D341Med (cell line): ENCODE measurements at places on chromosomes 7 and 10.

- DNase-seq = no peak
Measured at GRCh38 chr7:28205506-28205905, 24.9 kb upstream of the JAZF1 start.

DNA sequence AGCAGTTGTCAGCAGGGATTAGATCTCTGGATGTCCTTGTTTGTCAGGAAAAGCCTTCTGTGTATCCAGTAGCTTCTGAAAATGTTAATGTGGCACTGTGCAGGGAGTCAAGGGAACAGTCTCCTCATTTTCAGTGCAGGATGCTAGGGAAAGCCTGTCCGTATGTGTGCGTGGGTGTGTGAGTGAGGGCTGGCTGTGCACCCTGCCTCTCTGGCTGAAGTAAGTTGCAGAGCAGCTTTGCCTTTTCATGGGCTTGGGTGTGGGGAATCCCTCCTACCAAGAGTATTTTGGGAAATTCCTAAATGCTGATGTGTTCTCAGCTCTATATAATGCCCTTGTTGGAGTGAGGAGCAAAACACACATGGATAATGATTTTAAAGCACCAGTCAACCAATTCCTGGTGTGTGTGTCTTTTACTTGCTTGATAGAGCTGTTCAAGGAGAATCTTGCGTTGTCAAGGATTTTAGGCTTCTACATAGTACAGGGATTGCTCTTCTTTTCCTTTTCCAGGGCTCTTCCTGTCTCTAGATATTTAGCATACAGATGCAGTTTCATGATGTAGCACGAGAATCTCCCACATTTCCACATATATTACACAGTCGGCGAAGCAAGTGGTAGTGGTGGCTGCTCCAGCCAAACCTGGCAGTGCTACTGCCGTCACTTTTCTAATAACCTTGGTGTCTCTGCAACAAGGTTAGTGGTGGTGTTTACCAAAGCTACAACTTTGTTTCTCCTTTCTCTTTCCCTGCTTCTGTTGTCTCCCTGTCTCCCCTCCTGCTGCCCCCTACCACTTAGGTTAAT, 92.8 kb downstream of the MCU start:
- no peak for DNase-seq

DNA sequence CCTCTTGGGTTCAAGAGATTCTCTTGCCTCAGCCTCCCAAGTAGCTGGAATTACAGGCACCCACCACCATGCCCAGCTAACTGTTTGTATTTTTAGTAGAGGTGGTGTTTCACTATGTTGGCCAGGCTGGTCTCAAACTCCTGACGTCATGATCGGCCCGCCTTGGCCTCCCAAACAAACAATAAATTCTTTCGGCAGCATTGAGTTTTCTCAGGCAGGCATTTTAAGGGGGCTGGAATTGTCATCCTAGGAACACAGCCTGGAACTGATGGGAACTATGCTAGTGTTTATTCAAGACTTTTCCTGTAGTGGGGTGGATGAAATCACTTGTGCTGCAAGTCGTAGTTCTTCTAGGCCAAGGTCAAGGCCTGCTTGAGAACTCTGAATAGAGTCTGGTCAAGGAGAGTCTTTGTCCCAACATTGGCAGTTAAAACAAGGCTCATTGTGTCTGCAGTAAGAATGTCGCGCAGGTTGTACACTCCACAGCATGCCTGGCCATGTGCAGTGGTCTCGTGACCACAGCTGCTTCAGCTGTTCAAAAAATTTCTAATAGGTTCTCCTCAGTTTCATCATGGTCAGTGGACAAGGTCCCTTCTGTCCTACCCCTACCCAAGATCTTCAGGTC, 92.8 kb downstream of the HECW1 start:
- DNase-seq = no peak

DNA sequence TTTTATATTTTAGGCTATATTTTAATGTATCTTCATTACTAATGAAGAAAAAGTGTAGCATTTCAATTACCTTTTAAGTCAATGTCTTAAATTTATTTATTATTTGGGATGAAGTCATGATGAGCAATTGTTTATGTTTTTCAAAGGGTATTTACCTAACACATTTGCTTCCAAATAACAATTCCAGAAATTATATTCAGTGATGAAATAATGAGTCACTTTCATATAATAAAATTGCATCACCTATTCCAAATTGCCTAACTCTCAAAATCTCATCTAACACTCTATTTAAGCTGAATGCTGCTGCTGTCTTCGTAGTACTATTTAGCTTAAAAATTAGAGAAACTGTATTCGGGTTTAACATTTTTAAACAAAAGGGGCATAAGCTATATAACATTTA, 97.7 kb downstream of the PRKG1 start:
- no peak for DNase-seq

GRCh38 chr10:33398796-33399195, 64.3 kb upstream of the NRP1 start:
- no peak for DNase-seq
